ENCODE measurements at places on chromosomes 3 and 15.

DNA sequence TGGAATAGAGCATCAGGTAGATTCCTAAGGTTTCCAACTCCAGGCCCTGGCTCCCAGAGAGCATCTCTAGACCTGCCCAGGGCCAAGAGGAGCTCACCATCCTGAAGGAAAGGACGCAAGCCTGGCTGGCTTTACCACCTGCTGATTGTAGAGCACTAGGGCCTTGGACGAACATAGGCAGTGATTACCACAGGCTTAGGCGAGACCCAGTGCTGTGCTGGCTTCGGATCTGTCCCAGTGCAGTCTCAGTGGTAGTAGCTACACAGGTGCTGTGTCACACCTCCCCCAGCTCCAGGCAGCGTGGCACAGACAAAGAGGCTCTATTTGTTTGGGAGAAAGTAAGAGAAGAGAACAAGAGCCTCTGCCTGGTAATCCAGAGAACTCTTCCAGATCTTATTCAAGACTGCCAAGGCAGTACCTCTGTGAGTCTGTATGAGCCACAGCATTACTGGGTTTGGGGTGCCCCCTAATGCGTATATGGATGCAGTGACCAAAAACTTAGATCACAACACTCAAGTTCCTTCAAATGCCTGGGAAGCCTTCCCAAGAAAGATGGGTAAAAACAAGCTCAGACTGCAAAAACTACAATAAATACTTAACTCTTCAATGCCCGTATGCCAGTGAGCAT is 25.4 kb downstream of the ISG20 start:
- no peak for DNase-seq

DNA sequence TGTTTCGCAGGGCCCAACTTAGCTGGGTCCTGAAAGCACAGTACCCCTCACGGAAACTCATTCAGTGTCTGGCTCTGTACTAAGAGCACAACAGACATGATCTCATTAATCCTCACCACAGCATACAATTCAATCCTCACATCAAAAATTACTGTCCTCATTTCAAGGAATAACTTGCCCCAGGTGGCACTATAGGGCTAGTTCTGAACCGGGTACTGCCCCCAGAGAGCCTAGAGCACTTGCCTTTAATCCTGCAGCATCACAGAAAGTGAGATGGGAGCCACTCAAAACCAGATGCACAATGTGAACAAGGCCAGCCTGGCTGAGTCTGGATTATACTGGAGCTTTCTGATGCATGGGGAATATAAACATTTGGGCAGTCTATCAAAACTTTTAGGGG is 122.6 kb downstream of the OSBPL10 start:
- DNase-seq = no peak

DNA sequence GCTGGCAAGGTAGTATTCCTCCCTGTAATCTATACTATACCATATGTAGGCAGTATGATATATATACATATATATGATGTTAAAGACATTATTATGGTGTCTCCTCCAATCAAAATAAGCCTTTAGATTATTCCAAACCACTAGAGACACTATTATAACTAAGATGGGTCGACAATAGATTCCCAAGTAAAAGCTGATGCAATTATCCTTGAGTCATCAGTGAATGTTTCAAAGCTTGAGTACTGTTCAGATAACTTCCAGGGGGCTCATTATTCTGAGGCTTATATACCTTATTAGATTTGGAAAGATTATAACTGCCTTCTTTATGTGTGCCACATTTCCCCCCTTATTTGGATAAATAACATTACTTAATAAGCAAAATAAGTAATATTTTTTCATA is 11.9 kb upstream of the C3orf38 start:
- DNase-seq = no peak

GRCh38 chr3:168539909-168540308 is 444.2 kb upstream of the GOLIM4 start:
- no peak for DNase-seq

DNA sequence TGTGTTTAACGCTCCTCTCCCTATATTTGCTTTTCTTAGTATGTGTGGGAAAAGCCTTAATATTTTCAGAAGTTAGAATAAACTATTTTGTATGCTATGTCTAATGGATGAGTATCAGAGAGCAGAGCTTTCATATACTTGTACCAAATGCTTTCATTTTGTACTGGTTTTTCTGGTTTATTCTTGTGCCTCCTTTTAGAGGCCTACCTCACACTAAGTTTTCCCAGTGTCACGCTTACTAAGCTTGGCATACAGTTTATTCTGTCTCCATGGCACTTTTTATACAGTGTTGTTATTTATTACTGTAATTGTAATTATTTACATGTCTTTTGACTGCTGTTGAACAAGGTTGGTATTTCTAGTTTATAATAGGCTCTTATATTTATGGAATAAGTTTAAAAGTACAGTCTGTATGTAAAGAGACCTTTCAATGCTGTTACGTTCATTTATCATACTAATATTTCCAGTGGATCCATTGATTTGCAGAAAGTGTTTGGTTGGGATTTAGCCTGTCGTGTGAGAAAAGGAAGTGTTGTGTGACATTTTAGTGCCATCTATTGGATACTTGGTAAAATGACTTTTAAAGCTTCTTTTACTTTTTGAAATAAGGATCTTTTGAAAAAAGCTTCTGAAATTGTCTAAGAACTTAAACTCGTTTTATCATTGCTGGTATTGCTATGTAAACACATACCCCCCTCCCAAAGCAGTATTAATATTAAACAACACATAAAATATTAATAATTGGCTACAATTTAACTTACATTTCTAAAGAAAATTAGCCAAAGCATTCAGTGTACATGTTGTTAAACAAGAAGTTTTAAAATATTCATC is 5.2 kb upstream of the EBLN2 start:
- no peak for DNase-seq
